ENCODE measurements at places on chromosomes 11 and 22. TPM values are rescaled to one million over a fixed set of nuclear protein-coding genes. Genes with fewer than 3 reads are reported as not detected.

The MS4A12 gene
- total RNA-seq: not detected

The ZNF280A gene
- total RNA-seq: not detected

The GRM5 gene
- total RNA-seq: not detected

The RFPL3 gene
- total RNA-seq: not detected

The TENM4 gene
- total RNA-seq: 9.3 TPM

The NFAM1 gene
- total RNA-seq: not detected

The POTEH gene
- total RNA-seq: not detected

The ZFPL1 gene
- 34.5 TPM for total RNA-seq

The ARHGEF17 gene
- 40.4 TPM for total RNA-seq

The KIRREL3 gene
- total RNA-seq: 0.23 TPM

The SAA2 gene
- 0.47 TPM for total RNA-seq

The IL17REL gene
- total RNA-seq: not detected

The ST14 gene
- total RNA-seq: not detected

The LYVE1 gene
- not detected for total RNA-seq
